ENCODE measurements at places on chromosomes 11 and 22.

GRCh38 chr11:80993536-80993935, 1552.7 kb upstream of the TENM4 start:
- no peak for DNase-seq

- DNase-seq, result no peak
These were observed 6.5 kb upstream of the SOX10 start for GRCh38 chr22:37990862-37991261.

DNA sequence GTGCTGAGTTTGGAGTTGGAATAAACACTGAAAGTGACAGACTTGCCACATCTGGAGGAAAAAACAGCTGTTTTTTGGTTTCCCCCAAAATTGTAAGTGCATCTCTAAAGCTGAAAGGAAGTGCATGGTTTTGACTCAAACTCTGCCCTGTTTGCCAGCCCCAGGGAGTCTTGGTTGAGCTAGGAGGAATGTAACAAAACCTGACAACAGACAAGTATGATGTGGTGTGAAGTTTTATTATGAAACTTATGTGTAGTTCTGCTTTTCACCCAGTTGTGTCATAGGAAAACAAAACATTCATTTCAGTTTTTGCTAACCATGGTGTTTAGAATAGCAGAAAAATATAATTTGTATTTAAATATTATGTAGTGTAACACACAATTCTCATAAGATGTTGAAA, 31.7 kb upstream of the PDE3B start:
- DNase-seq, result no peak

- no peak for DNase-seq
These were observed 8.2 kb downstream of the RRP7A start for GRCh38 chr22:42511401-42511891.

GRCh38 chr22:47102648-47103047, 340.2 kb downstream of the TBC1D22A start:
- no peak for DNase-seq

GRCh38 chr22:50061824-50062355, 3.8 kb upstream of the TTLL8 start:
- no peak for DNase-seq

DNA sequence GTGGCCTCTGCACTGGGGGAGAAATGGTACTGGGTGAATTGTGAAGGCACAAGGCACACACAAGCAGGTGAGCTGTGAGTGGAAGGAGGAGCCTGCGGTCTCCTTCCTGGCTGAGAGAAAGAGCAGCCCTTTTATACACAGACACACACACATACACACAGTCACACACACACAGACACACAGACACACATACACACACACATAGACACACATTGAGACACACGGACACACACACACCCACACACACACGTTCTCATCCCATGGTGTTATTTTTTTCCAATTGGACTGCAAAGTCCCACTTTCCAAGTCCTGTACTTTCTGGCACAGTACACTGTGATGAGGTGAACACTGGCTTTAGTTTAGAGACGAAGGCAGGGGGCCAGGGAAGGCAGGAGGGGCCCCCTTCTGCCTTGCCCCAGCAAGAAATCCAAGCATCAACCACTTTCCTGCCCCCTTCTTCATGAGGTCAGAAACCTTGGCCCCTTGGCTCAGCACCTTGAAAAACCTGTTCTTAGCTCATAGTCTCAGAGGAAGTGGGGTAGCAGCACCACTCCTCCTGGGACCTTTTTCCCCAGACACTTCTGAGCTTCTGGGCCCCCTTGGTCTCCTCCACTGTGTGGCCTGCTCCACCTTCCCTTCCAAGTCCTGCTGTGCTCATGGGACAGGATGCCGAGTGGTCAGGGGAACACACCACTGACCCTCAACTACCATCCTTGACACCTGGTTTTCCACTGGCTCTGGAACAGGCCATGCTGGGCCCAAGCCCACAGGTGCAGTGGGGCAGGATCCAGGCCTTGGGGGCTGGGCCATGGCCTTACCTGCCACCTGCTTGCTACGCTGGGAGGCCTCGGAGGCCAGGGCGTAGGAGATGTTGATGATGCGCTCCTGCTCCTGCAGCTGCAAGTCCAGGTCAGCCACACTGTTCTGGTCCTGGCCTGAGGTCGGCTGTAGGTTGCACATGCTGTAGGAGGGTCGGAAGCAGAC, 43.8 kb downstream of the C11orf58 start:
- DNase-seq, result no peak

DNA sequence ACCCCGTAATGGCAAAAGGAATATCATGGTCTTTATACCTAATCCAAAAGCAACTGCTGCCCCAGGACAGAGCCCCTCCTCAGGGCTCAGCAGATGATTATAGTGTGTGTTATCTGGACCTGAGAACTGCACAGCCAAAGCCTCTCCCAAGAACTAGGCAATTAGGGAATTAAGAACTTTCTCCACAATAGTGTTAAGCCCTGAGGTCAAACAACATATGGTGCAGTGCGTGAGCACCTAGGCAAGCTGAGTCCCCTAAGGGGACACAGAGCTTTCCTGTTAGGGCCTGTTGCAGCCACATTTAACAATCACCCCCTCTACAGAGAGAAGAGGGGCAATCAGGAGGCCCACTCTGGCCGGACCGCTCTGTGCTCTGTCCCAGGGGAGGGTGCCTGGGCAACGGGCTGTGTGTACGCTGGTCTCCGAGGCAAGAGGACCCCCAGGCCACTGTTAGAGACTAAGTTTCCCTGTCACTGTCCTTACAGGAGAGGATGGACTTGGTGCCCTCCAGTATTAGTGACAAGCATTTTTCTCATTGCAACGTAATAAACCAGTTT, 1.4 kb upstream of the KCNJ5 start:
- DNase-seq, result no peak

DNA sequence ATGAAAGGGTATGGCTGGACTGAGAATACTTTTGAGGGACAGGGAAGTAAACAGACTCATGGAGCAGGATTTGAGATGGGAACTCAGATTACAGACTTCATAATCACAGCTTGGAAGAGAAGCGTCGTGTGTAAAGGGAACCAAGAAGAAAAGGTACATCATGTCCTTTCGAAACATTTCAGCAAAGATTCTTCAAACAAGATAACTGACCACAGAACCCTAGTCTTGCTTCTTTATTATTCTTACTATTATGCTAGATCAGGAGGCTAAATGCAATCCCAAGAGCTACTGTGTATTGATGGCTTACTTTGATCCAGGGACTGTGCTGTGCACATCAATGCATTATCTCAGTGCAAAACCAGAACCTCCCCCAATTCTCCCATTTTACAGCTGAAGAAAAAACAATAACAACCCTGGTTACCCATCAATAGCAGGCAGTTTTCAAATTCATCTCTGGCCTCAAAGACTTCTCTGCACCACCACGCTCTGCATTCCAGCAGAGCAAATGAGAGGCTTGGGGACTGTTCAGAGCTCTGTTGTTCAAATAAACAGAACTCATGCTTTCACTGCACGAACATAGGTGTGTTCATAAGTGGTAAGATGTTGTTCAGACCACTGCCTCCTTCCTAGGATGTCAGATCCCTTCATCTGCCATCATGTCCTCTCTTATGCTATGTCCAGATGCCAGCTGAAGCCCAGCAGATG, 104.8 kb upstream of the NAV2 start:
- no peak for DNase-seq

- DNase-seq, result no peak
These were observed 12.3 kb downstream of the ME3 start for GRCh38 chr11:86660088-86660487.

GRCh38 chr22:45676024-45676423, 4.4 kb downstream of the ATXN10 start:
- no peak for DNase-seq

DNA sequence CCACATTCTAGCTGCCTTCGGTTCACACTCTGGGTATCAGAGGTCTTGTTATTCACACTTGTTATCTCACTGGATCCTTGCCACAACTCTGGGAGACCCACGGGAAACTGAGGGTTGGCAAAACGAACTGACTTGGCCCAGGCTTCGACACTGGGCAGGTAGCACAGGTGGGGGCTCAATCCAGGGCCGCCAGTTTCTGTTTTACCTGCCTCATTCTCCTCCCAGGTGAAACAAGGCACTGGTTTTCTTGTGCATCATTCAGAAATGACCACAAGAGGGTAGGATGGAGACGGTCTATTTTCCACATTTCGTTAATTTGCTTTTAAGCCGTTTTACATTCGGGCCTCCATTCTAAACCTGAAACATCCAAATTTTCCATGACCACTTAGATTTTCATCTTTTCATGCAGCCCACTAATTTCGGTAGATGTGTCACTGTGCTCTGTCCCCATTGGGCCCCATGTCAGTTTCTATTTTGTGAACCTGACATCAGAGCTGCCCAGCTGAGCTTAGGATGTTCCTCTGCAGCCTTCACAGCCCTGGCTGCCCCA, 108.1 kb downstream of the KIAA1671 start:
- DNase-seq, result no peak
